ENCODE measurements at places on chromosomes 16 and 17.

DNA sequence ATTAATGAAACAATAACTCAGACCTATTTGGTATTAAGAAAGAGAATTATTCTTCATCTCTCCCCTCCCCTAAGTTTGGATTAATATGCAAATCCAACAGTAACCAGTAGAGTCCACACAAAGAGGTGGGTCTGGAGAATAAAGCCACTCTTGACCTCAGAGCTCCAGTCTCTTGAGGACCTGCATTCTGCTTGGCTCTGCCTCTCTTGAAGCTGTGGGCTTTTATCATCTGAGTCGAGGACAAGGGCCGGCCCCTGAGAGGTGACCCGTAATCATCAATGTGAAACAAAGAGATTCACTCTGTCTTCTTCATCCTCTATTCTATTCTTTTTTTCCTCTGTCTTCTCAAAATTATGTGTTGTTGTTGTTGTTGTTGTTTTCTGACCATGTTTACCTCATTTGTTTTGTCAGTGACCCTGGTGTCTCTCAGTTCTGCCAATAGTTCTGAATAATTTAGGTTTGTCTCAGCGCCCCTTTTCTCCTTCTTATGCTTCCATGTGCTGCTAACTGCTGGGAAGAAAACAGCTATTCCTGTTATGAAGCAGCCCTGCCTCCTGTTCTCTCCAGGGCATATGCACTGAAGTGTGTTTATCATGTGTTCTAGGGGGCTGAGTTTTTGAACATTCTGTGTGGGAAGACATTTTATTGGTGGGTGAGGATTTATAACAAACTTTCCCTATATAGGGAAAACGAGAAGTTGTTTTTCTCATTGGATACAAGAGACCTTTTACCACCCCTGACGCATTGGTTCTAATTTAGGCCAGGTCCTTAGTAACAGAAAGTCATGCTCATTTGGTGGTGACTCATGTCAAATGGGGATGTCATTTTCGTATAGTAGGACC is 135.8 kb downstream of the TRIM37 start:
- no peak for DNase-seq

GRCh38 chr17:77844681-77845080 is 113.8 kb upstream of the TNRC6C start:
- DNase-seq: no peak

GRCh38 chr17:43521389-43521788 is 24.8 kb downstream of the ETV4 start:
- no peak for DNase-seq

DNA sequence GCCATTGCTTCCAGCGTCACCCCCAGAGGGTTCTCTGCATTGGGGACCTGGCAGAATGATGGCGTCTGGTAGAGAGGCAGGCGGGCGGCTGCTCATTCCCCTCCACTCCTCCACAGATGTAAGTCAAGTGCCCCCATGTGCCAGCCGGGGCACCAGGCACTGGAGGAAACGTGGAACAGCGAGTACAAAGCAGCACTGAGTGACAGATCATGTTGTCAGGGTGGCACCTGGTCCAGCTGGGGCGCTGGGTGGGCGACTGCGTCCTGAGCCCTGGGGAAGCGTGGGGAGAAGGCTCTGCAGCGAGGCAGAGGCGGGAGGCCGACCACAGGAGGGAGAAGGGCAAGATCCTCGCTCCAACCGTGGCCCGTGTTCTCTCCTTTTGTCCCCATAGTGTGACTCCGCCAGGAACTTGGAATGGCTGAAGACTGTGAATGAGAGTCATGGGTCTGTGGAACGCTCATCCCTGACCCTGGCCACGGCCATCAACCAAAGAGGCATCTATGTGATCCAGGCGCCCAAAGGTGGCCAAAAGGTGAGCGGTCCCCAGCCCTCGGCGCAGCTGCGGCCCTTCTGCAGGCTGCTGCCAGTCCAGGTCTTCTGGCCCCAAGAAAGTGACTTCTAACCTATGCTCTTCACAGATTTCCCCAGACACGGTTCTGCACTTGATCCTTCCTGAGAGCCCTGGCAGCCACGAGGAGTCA is 76.7 kb downstream of the RNF213 start:
- DNase-seq: no peak
